Regular cardiac myocyte (primary cell): ENCODE measurements at places on chromosomes 13 and 19. TPM values are rescaled to one million over a fixed set of nuclear protein-coding genes. Genes with fewer than 3 reads are reported as not detected.

The KLK14 gene
- not detected in 2 replicates for total RNA-seq

The MUC16 gene
- under 0.01 TPM in 1 of 2 replicates, not detected in the other for total RNA-seq

The GNA15 gene
- total RNA-seq = under 0.01 TPM in 2 replicates

The ZNF560 gene
- 2.7 and 3.4 TPM in 2 replicates for total RNA-seq

The PEAK3 gene
- total RNA-seq = not detected in 2 replicates

The VSTM2B gene
- total RNA-seq = 0.28 TPM in 1 of 2 replicates, not detected in the other

The MEIOSIN gene
- total RNA-seq = not detected in 2 replicates

The KLK15 gene
- total RNA-seq = not detected in 2 replicates

The CRX gene
- not detected in 2 replicates for total RNA-seq

The ZNF888 gene
- 4.5 and 13.0 TPM in 2 replicates for total RNA-seq

The LIM2 gene
- not detected in 2 replicates for total RNA-seq

The ZNF536 gene
- total RNA-seq = not detected in 2 replicates

The VSIG10L gene
- 0.38 and 0.85 TPM in 2 replicates for total RNA-seq

The FPR1 gene
- 0.56 and 0.96 TPM in 2 replicates for total RNA-seq

The THSD8 gene
- not detected in 2 replicates for total RNA-seq

The TRAPPC2B gene
- total RNA-seq = 12.1 and 15.2 TPM in 2 replicates
